HCT116 (cell line): ENCODE measurements at places on chromosomes 6 and 20.

DNA sequence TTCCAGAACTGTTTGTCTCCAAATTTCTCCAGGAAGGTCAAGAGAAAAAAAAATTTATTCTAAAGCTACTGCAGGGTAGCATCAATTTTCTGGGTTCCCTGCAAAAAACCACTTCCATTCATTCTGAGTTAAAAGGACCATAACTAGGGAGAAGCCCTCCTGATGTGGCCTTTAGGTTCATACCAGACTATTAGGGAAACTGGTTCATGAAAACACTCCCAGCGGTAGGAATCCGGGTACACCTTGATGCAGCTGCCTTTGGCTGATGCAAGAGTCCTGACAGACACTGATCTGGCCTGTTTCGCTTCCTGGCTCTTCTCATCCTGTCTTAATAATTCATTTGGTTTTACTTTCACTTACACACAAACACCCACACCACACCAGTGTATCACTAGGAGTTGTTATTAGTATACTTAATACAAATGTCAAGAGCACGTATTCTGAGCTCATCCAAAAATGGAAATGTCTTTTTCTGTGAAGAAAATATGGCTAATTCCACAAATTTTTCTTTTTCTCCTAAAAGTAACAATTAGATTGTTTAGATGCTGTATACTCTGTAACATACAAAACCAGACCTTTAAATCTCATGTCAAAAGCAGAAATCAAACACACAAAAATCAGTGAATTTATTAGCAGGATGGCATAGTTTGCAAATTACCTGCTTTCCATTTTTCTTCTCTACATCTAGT lies 38.4 kb upstream of the ARHGAP18 start:
- peak; percentile 90 for DNase-seq

DNA sequence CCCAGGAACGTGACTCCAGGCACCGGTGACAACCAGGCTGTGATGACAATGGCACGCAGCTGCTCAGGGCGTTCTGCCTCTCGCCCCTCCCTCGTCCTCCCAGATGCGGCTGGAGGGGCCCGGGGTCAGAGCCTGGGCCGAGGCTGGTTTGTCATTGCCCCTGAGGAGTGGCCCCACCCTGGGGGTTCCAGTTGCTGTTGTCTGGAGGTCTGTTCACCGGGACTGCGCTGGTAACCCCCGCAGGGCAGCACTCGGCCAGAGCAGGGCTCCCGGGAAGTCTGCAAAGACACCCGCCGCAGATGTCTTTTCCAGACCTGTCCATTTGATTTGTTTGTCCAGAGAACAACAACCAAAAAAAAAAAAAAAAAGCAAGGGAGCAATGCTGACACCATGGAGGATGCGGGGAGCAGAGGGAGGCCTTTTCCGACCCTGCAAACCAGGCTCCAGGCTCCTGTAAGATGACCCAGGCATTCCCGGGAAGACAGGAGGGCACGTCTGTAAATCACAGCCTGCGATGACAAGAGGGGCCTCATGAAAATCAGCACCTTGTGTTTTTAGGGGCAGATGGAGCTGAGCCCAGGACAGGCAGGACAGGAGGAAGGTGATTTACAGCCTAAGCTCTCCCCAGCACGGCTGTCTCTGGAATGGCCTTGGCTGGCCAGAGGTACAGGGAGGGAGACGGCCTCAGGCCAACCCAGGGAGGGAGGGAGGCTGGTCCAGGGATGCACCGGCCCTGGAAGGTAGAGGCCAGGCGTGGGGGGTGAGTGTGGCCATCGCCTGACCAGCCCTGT lies 189.3 kb downstream of the ERMARD start:
- DNase-seq = no peak

DNA sequence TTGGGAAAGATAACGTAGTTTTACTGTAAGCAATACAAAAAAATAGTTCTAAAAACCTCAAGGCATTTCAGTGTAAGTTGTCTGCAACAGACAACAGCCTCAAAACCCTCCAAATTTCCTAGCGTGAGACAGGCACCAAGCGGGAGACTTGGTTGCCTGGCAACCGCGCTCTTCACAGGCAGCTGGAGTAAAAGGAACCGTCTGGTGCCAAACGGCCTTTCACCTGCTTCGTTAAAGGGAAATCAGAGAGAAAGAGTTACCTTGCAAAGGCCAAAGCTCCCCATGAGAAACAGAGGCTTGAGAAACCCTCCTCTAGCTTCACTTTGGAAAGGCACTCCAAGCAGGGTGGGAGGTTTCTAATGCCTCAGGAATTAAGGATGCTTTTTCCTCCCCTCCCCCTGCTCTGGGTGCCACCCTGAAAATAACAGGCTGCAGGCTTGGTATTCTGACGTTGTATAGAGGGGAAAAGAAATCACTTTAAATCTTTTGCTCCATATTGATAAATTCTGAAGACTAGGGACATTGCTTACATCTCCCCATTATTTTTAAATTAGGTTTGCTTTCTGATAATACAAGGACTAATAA lies 129.7 kb upstream of the UFL1 start:
- DNase-seq = no peak

DNA sequence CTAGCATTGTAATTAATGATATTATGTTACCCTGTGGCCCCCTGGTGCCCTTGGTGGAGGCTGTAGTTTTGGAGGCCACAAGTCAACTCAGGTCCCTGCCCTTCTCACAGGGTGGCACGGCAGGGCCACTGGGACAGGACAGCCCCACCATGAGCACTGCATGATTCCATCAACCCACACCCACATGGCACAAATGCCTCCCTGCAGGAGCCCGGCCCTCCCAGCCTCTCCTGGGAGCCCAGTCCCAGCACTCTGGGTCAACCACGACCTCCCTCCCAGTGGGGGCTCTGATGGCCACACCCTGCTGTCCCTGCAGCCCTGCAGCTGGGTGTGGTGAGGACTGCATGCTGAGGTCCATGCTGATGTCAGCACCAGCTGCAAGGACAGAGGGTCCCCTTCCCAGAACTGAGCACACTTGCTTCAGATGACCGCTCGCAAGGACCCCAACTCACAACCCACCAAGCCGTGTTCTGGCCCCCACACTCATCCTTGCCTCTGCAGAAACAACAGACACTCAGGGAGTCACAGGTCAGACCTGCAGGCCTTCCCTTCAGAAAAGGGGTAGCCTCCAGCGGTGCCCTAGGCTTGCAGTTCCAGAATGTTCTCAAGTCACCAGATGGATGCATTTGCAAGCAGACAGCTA lies 15.7 kb upstream of the CST7 start:
- no peak for DNase-seq

DNA sequence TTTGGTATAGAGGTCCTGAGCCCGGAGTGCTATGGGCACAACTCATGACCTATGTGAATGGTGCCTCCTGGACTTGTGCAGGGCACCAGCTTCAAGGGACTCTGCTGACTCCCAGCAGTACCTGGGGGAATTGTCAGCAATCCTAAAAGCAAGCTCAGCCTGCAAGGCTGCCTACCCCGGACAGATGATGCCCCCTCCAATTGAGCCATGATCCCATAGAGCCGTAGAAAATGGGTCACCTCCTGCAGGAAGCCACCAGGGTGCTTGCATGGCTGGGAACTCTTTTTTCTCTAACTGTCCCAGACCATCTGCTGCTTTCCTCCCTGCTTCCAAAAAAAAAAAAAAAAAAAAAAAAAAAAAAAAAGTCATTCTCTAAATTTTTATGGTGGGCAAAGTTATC lies 12.9 kb upstream of the PRND start:
- no peak for DNase-seq

GRCh38 chr6:82196161-82196560 lies 51.4 kb downstream of the IBTK start:
- no peak for DNase-seq

GRCh38 chr6:125197795-125198269 lies 44.3 kb downstream of the TPD52L1 start:
- DNase-seq = peak; percentile 49

DNA sequence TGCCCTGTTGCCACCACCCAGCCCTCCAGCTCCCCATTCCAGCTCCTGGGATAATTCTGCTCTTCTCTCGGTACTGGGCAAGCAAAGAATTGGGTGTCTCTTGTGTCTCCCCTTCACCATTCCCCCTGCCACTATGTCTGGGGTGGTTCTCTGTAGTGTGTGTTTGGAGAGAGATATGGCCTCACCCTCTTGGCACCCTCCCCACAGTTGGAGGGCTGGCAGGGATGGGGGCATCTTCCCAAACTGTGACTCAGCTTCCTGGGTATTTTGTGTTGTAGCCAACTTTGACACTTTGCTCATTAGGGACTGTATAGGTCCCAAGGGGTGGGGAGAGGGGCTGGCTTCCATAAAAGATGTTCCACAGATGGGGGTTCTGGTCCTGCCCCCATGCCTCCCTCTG lies 1.7 kb downstream of the TNXB start:
- no peak for DNase-seq

- no peak for DNase-seq
These were observed 131.0 kb downstream of the GPX5 start for GRCh38 chr6:28656715-28657114.

GRCh38 chr20:54023406-54023805 lies 47.0 kb downstream of the BCAS1 start:
- no peak for DNase-seq

DNA sequence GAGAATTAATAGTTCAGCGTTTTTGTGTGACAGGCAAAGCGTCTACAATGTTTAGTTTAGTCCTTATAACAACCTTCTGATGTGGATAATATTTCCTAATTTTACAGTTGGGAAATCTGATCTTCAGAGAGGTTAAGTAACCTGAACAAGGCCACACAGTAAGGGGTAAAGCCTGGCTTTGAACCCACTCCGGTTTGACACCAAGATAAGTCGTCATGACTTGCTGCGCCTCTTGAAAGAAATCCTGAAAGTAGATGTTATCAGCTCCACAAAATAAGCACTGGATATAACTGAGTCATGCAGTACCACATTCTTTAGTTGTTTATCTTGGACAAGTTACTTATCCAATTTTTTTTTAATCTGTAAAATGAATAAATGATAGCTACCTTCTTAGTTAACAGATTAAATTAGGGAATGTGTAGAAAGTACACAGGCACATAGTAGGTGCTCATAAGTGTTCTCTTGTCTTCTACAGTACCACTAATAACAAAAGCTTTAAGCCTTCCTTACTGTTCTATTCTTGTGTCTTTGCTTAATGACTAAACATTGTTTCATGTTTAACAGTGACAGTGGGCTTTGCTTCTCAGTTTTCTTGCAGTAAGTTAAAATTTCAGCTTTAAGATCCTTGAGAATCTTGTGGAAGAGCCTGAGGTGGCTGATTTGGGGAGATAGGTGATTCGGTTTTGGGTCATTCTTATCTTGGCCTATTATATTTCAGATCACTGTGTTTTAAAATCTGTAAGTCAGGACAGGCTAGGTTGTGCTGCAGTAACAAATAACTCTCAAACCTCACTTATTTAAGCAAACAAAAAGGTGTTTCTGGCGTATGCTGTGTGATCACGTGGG lies 2.1 kb downstream of the HIVEP1 start:
- no peak for DNase-seq

DNA sequence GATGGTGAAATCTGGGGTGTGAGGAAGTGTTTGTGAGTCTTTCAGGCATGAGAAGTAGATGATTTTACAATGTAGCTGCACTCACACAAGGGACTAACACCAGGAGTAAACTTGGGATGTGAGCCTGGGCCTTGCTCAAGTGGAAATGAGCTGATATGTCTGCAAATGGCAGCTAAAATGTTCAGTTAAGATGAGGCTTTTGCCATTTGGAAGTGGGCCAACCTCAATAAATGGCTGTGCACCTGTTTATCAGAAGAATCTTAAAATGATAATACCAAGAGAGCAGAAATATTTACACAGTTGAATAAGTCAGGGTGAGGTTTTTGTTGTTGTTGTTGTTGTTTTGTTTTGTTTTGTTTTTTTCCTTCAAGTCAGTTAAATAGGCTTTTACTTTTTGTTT lies 25.7 kb upstream of the KLHL31 start:
- DNase-seq = no peak

- DNase-seq = peak; percentile 35
These were observed 275.8 kb upstream of the PRDM1 start for GRCh38 chr6:105810105-105810921.

DNA sequence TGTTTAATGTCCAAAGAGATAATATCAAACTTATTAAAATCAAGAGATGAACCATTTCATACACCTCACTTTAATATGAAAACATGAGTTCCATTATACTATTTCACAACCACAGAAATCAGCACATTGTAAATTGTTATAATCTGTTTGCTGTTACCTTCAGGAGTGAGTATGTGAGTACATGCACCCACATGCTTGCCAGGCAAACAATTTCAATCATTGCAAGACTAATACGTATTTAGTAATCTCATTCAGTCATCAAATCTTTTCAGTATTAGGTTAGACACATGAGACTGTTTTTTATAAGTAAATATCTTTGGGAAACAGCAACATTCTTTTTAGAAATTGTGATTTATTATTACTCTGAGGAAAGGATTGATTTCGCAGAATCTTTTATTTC lies 9.3 kb upstream of the EPM2A start:
- DNase-seq = no peak

DNA sequence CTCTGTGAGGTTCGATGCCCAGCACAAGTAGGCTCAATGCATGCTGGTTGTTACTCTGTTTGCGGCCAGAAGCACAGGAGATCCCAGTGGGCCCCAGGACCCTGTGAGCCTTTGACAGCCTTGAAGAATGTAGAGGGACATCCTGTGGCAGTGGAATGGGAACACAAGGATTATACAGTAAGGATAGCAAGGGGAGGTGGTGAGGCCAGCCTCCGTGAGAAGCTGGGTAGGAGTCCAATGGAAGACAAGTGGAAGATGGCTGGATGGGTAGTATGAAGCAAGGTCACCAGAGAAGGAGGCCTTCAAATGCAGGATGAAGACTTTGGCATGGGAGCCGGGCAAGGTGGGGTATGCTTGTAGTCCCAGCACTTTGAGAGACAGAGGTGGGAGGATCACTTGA lies 622.9 kb upstream of the CDH4 start:
- DNase-seq = no peak

- no peak for DNase-seq
These were observed 66.4 kb upstream of the FABP7 start for GRCh38 chr6:122713138-122713537.

DNA sequence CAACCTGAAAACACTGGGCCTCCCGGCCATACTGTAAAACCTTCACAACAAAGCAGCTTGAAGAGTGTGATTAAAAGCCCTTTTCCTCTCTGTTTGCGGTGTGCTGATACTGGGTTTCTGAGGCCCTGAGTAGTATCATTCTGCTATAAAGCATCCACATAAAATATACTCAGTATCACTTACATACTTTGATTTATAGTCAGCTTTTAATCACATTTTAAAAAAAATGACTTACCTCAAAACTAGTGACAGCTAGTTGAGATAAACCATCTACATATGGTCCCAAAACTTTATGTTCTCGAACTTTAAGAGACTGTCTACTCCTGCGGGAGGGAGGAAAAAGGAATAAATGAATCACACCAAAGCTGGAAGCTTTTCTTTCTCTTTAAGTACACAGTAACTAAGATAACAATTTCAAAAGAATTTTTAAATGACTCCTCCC lies 135.7 kb downstream of the KIF13A start:
- no peak for DNase-seq

DNA sequence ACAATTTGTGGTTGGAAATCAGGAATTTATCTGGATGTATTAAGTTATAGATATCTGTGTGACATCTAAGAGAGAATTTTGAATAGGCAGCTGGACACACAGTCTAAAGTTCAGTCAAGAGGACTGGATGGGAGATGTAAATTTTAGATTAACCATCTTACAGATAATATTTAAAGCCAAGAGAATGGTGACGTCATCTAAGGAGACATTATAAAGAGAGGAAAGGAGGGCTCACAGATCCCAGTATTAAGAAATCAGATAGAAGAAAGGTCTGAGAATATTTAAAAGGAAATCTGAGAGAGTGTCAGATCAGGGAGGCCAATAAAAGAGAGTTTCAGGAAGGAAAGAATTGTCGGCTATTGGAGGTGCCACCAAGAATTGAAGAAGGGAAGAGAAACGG lies 9.4 kb downstream of the COL19A1 start:
- no peak for DNase-seq

- DNase-seq = no peak
These were observed 16.5 kb upstream of the SPAG4 start for GRCh38 chr20:35598899-35599775.
